ENCODE measurements at places on chromosomes 5 and 9.
A peak's percentile ranks its signal among the peaks of the same experiment; 100 is the strongest.

GRCh38 chr9:126401107-126401506 lies 74.5 kb downstream of the MVB12B start:
- no peak for DNase-seq

GRCh38 chr9:71562140-71562539 lies 206.2 kb downstream of the CEMIP2 start:
- no peak for DNase-seq

DNA sequence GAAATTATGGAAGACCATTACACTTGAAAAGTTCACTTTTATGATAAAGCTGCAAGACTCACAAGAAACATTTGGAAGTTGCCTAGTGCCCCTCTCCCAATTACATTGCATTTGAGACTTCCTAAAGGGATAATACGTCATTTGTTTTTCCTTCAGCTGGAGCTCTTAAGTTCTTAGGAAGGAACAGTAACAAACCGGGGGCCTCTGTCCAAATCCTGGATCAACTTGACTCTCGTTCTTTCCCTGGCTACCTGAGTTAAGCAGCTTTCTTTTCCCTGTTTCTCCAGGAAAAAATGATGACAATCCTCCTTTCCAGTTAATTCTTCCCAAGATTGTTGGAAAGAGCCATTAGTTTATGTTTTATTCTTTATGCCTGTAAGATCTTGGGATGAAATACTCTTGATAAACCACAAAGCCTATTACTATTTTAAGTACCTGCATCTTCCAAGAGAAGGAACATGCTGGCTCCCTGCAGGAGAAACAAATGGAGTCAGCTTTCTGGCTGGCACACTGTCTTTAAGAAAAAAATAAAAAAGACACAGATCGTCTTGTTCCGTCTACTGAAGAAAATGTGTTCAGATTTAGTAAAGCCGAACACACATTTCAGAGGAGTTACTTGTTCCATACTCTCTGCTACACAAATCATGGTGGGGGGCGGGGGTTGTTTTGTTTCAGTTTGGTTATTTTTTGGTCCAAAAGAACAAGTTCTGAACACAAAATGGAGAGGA lies 297.9 kb downstream of the EFNA5 start:
- DNase-seq = no peak

DNA sequence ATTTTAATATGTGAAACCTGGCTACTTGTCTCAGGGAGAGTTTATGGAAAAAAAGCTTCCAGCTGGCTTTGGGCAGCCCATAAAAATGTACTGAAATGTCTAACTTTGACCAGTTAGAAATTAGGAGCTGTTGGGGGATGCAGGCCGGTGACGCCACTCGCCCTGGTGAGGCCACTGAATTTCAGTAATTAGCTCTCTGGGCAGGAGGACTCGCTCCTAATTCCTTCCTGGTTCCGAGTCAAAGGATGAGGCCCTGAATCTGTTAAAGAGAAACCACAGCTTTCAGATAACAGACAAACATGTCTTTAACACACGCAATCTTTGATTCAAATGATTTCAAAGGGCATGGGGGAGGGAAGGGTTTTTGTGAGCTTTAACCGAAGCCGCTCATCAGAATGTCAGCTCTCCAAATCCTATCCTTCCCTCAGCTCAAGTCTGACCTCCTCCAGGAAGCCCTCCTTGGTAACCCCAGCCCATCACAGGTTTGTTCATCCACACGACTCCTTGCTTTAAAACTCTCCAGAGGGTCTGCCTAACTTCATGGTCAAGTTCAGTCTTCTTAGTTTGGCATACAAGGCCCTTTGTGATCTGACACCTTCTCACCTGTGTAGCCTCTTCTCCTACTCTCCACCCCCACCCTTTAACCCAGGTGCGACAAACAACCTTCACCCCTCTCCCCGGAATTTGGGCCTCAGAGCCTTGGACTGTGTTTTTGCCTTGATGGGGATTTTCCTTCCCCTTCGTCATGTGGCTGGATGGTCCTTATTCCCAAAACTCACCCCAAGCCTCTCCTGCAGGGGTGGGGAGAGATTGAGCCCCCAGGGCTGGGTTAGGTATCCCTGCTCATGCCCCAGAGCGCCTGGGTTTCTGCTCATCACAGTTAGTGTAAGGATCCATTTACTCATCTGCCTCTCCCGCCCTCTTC lies 13.6 kb upstream of the PHF19 start:
- DNase-seq = peak; percentile 70

- no peak for DNase-seq
Measured at GRCh38 chr5:149600932-149601331, 19.6 kb downstream of the ARHGEF37 start.

GRCh38 chr5:111069839-111070238 lies 1.7 kb upstream of the TSLP start:
- DNase-seq = no peak

DNA sequence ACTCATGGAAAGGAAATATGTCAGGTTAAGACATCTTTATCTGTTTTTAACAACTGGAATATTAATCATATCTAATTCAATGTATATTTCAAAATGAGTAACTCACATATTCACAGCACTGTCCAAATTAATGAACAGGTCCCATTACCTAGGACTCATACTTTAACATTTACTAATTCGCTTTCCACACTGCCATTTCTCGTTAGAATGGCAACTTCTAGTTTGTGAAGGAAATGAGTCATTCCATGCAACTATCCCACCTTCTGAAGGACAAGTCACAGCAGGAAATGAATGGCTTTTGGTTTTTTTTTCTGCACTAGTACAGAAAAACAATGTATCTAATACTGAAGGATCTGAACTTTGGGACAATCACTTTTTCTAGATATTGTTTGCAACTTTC lies 24.6 kb upstream of the IFNK start:
- no peak for DNase-seq

GRCh38 chr9:14405176-14405706 lies 91.3 kb upstream of the NFIB start:
- DNase-seq = no peak

DNA sequence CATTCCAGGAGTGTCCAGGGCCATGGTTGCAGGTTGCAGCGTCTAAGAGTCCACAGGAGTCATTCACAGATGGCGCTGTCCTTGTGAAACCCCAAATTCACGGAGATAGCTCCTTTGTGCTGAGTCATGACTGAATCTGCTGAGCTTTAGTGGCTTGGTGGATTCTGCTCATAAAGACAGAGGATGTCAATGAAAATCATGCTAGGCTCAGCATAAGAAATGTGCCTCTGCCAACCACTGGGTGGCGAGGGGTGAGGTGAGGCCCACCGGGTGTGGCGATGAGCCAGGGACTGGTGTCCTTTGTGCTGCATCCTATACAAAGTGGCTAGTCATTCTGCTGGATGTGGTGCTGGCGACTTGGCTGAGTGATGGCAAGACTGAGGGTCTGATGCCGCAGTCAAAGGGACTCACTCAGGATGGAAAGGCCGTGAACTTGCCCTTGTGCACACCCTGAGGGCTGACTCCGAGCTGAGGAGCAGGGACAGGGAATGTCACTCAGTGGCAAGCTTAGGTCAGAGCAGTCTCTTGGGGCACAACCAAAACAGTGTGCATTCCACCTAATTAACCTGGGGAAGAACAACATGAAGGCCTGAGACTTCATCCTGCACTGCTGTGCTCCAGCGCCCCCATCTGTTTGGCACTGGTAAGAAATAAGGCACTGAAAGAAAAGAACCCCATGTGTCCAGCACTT lies 71.5 kb downstream of the DAP start:
- DNase-seq = no peak

Data from CD4-positive, alpha-beta T cell treated with Interleukin-10 for 1 hour (primary cell).